ENCODE measurements at places on chromosomes 16 and 17. TPM values are rescaled to one million over a fixed set of nuclear protein-coding genes. Genes with fewer than 3 reads are reported as not detected.

Gene CD300E
- polyA plus RNA-seq = not detected

Gene TMEM235
- not detected for polyA plus RNA-seq

DNA sequence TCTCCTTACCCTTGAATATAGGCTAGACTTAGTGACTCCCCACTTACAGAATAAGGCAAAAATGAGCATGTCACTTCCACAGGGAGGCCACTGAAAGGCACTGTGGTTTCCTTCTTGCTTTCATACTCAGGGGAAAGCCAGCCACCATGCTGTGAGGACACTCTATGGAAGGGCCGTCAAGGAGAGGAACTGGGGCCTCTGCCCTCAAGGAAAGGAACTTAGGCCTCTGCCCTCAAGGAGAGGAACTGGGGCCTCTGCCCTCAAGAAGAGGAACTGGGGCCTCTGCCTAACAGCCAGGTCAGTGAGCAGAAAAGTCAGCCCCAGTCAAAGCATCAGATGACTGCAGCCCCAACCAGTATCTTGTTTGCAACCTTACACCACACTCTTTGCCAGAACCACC, 30.1 kb downstream of the VPS35 start:
- DNase-seq = no peak

DNA sequence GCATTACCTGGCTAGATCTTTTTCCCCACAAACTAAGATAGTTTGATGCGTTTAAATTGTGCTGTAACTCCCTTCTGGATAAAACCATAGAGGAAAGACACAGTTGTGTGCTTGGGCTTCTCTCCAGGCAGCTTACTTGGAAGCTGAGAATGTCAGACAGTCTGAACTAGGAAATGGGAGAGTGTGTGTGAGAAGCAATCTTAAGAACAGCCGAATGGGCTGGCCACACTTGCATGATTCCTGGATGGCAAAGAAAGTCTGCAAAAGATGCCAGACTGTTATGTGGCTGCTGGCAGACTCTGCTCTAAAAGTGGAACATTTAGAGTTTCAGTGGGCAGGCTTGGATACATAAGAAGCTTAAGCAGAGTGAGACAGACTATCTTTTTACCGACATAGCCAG, 384.3 kb upstream of the PSMD7 start:
- no peak for DNase-seq

- no peak for DNase-seq
Measured at GRCh38 chr17:63151941-63152523, 186.0 kb downstream of the TANC2 start.

DNA sequence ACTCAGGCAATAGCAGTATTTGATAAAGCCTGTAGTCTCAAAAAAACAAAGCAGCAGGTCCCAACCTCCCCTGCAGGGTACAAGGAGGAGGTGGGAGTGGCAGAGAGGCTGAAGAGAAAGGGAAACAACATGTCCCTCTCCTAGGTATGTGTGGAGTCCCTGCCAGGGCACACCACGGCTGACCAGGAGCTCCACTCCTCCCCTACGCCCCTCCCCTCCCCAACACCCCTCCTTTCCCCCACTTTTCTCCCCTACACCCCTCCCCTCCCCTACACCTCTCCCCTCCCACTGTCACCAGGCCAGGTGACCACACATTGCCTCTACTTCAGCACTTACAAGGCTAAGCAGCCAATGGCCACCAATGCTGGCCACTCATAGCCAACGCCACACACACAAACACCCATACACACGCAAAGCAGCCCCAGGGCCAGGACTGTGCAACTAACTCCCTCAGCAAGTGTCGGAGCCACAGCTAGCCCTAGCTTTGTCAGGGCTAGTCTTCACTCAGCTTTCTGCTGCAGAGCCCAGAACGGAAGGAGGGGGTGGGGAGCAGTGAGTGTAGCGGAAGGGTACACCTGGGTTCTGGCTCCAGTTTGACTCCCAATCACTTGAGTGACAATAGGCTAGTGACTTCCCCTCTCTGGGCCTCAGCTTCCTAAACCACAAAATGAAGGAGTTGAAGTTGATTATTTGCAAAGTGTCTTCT, 8.2 kb downstream of the CAVIN1 start:
- no peak for DNase-seq

DNA sequence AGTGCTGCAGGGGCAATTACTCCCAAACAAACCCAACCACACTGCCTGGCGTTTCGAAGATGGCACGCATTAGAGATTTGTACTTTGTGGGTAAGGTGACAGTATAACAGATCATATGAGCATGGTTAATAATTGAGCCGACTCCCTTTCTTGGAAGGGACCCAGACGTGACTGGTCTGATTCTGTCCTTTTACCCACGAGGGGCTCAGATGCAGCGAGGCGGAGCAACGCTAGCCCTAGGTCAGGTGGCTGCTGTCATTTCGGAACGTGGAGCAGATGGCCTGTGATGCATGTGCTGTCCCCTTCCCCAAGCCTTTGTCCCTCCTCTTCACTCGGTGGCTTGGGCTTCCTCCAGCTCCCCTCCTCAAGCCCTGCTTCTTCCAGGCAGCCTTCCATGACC, 84.2 kb downstream of the SNX29 start:
- no peak for DNase-seq

DNA sequence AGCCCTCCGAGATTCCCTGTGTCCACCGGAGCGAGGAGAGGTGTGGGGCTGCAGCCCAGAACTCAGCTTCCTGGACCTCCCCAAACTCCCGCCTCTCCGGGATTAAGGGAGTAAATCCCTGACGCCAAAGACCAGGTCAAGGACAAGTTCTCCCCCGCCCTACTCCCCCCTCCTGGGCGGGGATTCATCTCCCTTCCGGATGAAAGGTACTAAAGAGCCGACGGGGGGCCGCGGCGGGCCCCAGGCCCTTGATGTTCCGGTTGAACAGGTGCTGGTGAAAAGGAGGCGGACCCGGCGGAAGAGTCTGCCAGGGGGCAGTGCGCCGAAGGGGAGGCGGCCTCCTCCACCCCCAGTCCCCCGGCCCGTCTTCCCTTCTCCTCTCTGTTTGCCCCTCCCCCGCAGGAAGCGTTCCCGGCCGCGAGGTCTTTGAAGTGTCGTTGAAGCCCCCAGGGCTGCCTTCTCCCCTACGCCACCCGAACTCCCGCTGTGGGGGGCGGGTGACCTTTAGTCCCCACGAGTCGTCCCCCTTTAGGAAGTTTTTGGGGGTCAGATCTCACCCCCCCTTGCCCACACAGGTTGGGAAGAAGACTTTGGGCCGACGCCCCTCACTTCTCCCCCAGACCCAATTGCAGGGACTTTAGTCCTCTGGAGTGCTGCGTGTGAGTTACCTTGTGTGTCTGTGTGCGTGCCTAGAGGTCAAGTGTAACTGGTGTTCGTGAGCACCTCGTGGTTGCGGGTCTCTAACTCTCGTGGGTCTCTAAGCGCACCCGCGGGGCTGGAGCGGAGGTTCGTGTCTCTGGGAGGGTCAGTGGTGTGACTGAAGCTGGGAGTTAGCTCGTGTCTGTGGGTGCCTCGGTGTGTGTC, 1.1 kb upstream of the MLLT6 start:
- DNase-seq = peak; percentile 80

GRCh38 chr17:79818026-79818758, 21.0 kb downstream of the CBX4 start:
- no peak for DNase-seq

- DNase-seq = peak; percentile 82
Measured at GRCh38 chr16:85819245-85819644, 19.8 kb downstream of the COX4I1 start.

DNA sequence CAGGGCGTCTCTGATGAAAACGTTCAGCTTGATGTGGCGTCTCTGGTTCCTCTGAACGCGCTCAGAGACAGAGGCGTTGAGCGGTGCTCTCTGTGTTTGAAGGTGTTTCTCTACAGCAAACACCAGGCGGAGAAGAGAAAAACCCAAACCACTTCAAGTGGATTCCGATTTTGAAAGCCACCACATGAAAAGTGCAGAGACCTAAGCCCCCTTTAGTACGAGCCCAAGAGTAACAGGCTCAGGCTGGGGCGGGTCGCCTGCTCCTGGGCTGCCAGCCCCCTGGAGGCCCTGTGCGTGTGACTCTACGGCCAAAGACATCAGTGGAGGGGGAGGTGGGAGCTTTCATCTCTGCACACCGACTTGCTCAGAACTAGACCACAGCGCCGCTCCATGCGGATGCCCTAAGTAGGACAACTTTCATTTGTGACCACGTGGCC, 328.4 kb downstream of the MAF start:
- no peak for DNase-seq

DNA sequence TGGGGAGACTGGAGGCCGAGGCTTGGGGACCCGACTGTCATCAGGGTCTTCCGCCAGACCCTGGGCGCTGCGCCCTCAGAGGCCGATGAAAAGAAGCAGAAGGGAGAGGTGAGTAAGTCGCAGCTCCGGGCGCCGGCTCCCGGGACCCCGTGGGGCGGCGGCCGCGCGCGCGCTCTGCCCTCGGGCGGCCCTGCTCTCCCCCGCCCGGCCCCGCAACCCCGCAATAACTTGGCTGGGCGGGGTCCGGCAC, 392 bp upstream of the ABHD15 start:
- DNase-seq = no peak

DNA sequence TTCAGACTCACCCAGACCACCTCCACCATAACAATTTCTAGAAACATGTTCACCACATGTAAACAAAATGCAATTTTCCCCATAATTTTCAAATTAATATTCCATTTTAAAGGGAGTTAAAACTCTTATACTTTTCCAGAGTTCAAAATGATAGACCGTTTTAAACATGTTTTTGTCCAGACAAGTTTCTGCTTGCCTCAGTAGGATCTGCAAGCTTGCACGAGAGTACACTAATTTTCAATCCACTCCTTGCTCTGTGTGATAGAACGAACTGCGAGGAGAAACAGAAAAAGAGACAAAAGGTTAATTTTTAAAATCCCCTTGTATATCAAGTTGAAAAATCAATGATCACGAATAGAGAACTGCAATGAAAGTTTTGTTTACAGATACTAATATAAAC, 7.1 kb downstream of the FAHD1 start:
- no peak for DNase-seq

Measured in SK-N-SH (cell line).